RKO (cell line): ENCODE measurements at places on chromosomes 1 and 21.
A peak's percentile ranks its signal among the peaks of the same experiment; 100 is the strongest.

- DNase-seq, result no peak
Measured at GRCh38 chr1:48643193-48643592, 133.5 kb downstream of the BEND5 start.

DNA sequence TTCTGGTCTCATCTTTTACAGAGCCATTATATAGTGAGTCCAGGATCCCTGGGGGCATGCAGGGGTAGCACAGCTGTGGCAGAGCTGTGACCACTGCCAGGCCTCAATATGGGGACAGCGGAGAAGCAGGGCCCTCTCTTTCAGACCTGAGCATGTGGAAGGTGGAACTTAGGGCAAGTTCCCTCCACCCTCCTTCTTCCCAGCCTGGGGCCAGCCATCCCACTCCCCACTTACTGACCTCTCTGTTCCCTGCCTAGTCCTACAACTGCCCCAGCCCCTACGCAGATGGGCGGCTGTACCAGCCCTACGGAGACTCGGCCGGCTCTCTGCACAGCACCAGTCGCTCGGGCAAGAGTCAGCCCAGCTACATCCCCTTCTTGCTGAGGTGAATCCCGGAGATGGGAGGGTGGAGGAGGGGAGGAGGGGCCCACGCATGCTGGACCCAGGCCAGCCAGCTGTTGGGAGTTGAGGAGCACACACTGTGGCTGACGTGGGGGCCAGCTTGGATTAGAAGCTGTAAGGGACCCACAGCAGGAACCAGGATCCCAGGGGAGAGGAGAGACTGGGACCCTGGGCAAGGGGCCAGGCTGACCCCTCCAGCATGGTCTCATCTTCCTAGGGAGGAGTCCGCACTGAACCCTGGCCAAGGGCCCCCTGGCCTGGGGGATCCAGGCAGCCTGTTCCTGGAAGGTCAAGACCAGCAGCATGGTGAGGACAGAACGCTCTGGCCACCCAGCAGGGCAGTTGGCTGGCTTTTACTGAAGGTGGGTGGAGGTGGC lies 10.7 kb downstream of the PSRC1 start:
- no peak for DNase-seq

- no peak for DNase-seq
Measured at GRCh38 chr1:38326135-38326534, 279.5 kb upstream of the POU3F1 start.

DNA sequence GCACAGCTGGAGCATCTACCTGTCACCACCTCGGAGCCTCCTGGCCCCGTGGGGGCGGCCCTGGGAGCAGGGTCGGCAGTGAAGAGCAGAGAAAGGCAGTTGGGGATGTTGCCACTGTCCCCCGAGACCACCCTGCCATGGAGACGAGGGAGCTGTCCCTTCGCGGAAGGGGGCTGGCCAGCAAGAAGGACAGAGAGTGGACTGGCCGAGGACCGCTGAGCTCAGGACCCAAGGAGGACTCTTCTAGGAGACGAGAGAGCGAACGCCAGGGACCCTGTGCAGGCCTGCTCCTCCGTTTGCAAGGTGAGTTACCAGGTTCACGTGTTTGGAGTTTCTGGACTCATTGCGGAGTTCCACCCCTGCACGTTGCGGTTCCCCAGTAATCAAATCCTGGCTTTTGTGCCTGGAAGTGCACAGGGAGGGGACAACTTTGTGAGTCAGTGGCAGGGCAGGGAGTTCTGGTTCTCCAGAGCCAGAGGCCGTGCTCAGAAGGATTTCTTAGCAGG lies 5.6 kb upstream of the POFUT2 start:
- DNase-seq, result no peak

DNA sequence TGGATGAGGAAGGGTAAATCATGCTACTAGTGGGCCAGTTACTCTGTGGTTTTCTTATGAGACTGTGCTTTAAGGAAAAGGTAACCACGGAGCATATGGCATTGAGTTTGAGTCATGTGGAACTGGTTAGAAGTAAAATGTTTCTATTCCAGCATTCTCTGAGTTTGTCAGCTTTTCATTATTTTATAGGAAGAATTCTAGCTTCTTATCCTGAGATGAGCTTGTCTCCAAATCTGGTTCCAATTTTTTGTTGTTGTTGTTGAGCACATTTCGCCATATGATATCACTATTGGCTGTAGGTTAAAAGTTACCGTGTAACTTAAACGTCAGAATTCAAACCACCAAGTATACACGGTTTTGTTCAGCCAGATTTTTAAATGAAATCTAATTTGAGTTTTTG lies 69.9 kb downstream of the ATF6 start:
- DNase-seq, result no peak

- DNase-seq, result peak; percentile 57
Measured at GRCh38 chr1:2229037-2229864, 1.1 kb downstream of the SKI start.

DNA sequence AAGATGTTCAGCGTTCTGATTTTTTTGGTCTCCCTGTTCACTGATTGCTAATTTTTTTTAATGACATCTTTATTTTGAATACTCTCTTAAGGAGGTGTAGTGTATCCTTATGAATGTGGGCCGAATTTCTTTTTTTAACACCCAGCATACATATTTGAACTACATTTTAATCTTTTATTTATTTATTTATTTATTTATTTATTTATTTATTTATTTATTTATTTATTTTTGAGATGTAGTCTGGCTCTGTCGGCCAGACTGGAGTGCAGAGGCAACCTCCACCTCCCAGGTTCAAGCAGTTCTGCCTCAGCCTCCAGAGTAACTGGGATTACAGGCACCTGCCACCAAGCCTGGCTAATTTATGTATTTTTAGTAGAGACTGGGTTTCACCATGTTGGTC lies 15.1 kb downstream of the ZBTB8A start:
- no peak for DNase-seq

DNA sequence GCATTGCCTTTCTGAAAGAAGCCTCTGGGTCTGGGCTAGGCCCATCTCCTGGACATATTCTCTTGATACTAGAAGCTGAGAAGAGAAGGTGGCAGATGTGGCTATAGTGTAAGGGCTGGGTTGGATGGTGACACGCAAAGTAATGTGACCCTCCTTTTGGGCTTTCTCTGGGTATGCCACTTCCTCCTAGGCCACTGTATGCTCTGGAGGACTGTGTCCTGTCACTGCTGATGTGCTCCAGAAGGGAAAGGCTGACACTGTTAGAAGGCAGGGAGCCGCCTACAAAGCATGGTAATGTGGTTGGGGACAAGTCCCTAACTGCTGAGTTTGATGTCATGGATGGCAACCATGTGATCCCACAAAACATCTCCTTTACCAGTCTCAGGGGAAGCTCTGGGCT lies 112.1 kb downstream of the BCAR3 start:
- no peak for DNase-seq

DNA sequence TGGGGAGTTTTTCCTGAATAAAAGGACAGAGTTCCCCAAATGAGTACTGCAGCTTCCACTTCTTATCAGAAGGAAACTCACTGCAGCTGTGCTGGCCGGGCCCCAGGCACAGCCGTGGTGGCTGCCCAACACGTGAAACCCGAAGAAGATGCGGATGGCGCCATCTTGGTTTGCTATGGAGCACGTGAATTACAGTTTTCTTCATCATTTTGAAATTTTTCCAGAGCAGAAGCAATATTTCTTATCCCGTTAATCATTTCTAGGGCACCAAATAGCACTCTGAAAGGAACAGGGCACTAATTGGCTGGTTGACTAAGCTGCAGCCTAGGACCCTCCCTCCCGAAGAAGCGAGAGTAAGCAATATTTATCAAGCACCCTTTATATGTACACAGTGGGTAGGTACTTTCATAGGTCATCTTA lies 63.2 kb upstream of the EPS8L3 start:
- DNase-seq, result no peak

DNA sequence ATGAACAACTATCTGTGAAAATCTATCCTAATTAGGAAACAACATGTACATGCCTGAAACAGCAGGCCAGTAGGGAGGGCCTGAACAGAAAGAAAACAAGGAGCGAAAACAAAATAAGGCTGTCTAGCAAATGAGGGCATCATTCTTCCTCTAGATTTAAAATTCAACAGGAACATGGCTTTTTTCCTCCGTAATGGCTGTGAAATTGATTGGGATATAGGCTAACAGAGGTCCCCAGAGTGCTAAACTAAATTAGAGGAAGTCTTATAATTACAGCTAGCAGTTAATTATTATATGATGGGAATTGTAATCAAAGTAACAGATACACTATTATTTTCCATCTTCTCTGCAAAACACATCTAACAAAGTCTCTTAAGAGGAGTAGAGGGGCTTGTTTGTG lies 51.7 kb upstream of the TIAM1 start:
- no peak for DNase-seq

DNA sequence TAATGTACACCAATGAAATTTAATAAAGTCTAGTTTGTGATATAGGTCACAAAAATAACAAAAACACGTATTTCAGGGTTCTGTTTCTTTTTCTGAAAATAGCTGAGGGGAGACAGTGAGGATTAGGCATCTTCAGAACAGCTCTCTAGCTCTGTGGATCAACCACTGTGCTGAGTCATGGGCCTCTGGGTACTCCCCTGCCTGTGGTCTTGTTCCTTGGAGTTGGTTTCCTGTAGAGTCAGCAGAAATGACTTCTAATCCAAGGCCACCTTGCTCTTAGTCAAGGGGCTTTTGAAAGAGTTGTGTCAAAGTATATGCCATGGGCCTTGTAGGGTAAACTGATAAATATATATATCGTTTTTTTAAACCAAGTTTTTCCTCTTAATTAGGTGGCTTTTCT lies 141.8 kb upstream of the ZRANB2 start:
- DNase-seq, result no peak

GRCh38 chr1:33359931-33360330 lies 39.0 kb upstream of the A3GALT2 start:
- DNase-seq, result no peak

- DNase-seq, result no peak
Measured at GRCh38 chr1:228944935-228945371, 209.7 kb downstream of the RHOU start.

GRCh38 chr1:10253755-10254154 lies 43.4 kb downstream of the KIF1B start:
- DNase-seq, result peak; percentile 19

DNA sequence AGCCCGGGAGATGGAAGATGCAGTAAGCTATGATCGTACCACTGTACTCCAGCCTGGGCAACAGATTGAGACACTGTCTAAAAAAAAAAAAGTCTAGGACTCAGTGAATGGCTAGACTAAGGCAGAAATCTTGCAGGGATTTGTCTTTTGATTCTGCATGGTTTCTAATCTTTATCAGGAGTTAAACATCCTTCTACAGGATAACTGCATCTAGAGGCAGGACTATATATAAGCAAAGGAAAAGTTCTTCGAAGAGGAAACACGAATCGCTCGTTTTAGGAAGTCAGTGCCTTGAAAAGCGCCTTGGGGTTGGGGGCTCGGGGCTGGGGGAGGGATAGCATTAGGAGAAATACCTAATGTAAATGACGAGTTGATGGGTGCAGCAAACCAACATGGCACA lies 602 bp upstream of the UFC1 start:
- DNase-seq, result no peak

GRCh38 chr1:34331020-34331926 lies 154.6 kb downstream of the C1orf94 start:
- no peak for DNase-seq

GRCh38 chr1:230878591-230878990 lies 10.3 kb upstream of the C1orf198 start:
- DNase-seq, result no peak

- no peak for DNase-seq
Measured at GRCh38 chr21:26019236-26019635, 151.3 kb downstream of the APP start.

- no peak for DNase-seq
Measured at GRCh38 chr1:113479713-113480676, 89.7 kb downstream of the MAGI3 start.

- DNase-seq, result peak; percentile 25
Measured at GRCh38 chr21:16192902-16193301, 463.1 kb downstream of the USP25 start.

DNA sequence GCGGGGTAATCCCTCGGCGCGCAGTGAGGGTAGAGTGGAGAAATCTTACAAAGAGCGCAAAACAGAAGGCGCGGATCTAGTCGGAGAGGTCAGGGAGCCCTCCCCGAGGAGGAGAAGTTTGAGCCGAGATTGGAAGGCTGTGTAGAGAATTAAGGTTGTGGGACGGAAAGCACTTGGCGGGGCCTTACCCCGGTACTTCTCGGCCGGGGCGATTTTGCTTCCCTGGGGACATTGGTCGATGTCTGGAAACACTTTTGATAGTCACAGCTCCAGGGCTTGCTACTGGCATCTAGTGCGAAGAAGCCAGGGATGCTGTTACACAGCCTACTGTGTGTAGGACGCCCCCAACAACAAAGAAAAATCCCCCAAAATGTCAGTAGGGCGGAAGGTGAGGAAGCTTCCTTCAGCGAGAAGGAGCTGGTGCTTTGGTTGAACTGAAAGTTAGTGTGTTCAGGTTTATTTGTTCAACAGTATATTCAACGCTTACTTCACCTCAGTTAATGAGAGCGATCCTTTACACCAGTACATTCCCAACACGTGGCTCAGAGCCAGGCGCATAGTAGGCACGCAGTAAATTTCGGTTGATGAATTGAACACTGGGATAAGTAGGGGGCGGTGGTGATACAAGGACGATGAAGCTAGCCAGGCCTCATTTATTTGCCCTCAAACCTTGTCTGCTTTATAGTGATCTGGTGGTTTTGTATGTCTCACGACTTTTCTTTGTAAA lies 807 bp downstream of the CEP85 start:
- peak; percentile 67 for DNase-seq

DNA sequence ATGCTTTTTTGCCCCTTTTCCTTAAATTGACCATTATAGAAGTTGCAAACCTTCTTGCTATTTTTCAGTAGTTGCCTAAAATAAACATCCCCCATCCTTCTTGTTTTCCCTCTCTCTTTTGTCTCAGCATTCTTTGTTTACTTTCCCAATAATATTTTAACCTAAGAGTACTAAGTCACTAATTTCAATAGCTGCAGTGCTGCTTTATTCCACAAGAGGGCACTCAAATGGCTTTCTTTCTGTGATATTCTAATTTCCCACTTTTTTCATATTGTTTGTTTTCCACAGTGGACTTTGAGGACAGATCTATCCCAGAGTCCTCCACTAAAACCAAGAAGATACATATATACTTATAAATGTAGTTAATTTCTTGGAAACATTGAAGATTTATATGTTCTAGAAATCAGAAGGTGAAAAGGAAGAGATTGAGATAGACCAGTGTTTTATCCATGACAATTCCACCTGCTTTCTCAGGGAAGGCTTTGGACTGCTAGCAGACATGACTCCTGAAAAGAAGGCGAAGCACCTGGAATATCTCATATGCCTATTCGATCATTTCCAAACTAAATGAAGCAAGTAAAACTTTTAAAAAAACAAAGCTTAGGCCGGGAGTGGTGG lies 104.8 kb upstream of the GRIK1 start:
- peak; percentile 37 for DNase-seq

- DNase-seq, result no peak
Measured at GRCh38 chr21:44874497-44875315, 1.2 kb upstream of the PTTG1IP start.

- DNase-seq, result no peak
Measured at GRCh38 chr1:110136911-110137310, 13.4 kb upstream of the SLC6A17 start.

DNA sequence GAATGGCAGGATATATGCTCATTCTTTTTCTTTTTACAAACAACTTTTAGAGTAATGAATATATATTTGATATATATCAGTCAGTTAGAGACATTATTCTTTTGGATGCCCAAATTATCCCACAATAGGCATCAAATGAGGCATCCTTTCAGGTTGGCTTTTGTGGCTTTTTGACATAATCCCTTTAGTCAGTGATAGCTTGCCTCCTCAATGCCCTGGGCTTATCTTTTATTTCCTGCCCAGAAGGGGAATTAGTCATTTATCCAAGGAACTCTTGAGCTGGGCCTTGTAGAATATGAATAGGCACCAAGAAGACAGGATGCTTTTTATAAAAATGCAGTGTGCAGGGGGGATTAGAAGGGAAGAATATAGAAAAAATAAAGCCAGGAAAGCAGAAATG lies 22.2 kb downstream of the EPHX4 start:
- no peak for DNase-seq

- no peak for DNase-seq
Measured at GRCh38 chr1:12405325-12406210, 175.7 kb downstream of the VPS13D start.
